SK-MEL-5 (cell line): ENCODE measurements at places on chromosomes 7 and 10.

- DNase-seq: no peak
These were observed 131.6 kb downstream of the PKD1L1 start for GRCh38 chr7:47816647-47817046.

DNA sequence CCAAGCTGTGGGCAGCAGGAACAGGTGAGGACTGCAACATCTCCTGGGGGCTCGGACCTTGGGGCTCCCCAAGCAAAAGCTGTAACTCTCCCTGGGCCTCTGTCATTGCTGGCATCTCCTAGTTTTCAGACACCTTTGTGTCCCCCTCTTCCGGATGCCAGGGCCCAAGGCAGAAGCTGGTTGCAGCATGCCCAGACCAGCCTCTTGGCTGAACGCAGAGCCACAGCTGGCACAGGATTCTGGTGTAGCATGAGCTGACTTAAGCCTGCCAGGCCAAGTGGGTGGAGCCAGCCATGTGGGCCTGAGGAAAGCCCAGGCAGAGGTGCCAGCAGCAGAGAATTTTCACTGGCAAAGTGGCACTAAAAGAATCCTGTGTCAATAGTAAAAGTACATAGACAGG, 43.5 kb downstream of the ZWINT start:
- no peak for DNase-seq

DNA sequence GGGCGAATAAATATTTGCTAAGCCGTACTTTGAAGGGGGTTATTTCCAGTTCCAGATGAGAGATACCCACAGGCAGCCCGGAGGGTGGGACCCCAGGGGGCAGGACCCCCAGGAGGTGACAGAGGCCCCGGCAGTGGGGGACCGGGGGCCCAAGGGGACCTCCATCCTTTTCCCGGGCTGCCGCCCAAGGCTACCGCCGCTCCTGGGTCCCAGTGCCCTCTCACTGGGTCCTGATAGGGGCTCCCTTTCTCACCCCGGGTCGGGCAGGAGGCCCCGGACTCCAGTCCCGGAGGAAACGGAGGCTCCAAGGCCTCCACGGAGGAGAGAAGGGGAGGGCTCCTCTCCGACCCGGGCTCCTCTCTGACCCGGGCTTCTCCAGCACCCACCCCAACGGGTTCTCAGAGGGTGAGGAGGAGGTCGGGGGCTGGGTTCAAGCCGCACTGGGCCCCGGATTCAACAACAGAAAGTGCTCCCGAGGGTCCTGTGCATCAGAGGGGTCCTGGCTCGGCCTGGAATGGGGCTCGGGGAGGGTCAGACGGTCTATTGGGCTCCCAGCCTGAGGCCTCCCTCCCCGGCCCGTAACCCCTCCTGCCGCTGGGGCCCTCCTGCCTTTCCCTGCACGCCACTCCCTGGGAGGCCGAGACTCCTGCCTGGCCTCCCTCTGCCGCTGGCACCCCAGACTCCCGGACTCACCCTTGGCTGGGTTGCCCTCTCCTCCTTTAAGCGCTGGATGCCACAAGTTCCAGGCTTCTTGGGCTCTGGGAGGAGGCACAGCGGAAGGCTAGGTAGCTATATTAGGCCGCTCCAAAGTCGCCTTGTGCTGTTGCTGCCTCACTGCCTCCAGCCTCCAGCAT, 62.5 kb downstream of the ZNF37A start:
- DNase-seq: no peak

- DNase-seq: no peak
These were observed 54.8 kb upstream of the TM9SF3 start for GRCh38 chr10:96641396-96642295.

GRCh38 chr10:53702489-53702888, 929.9 kb upstream of the MBL2 start:
- DNase-seq: no peak

- no peak for DNase-seq
These were observed 33.6 kb downstream of the WIPF3 start for GRCh38 chr7:29839921-29840320.

GRCh38 chr10:116466715-116467422, 39.2 kb downstream of the PNLIPRP3 start:
- DNase-seq: no peak

DNA sequence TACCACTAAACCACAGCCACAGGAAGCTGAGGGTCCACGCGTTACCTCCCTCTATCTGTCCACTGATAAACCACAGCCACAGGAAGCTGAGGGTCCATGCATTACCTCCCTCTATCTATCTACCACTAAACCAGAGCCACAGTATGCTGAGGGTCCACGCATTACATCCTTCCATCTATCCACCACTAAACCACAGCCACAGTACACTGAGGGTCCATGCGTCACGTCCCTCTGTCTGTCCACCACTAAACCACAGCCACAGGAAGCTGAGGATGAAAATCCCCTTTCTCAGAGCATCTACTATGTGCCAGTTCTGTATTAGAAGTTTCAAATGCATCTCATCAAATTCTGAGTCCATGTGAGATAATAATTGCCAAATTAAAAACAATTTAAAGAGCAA, 589.3 kb downstream of the DNAJB6 start:
- DNase-seq: no peak

DNA sequence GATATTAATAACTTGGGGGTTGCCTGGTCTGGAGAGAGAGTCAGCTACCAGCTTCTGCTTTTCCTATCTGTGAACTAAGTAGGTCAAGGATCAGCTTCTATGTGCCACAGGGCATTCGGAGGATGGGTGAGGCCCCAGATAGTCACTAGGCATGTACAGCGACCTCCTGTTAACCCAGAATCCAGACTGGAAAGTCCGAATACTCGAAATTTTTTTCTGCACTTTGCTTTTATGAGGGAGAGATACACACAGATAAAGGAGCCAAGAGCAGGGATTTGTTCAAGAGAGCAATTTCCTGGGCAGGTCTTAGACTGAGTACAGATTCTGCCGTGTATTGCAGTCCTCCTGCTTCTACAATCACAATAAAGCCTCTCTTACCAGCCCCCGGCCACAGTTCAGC, 54.2 kb downstream of the EMX2 start:
- no peak for DNase-seq

GRCh38 chr7:112511451-112512202, 30.8 kb downstream of the LSMEM1 start:
- no peak for DNase-seq

DNA sequence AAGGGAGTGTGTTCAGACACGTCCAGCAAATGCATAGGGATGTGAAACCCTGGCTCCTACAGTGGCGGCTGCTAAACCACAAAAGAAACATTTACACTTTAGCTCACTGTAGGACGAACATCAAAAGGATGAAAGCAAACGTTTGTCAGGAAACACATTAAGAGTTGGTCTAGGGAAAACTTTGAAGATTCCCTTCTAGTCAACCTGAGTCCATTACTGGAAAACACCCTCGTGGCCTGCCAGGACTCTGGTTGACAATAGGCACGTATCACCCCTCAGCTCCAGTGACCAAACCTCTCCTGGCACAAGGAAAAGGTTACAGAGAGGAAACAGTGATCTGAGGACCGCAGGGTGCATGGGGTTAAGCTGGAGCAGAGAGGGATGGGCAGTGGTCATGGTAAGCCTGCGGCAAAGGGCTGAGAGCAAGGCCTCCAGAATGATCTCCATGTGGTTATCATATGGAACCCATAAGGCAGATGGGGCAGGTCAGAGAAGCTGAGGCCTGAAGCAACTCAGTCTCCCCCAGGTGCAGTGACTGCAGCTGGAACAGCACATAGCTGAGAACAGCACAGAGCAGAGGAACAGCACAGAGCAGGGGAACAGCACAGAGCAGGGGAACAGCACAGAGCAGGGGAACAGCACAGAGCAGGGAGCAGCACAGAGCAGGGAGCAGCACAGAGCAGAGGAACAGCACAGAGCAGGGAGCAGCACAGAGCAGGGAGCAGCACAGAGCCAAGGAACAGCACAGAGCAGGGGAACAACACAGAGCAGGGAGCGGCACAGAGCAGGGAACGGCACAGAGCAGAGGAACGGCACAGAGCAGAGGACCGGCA, 49.9 kb downstream of the CHST15 start:
- no peak for DNase-seq

GRCh38 chr7:28228396-28228795, 47.8 kb upstream of the JAZF1 start:
- no peak for DNase-seq

- DNase-seq: no peak
These were observed 148.3 kb upstream of the PFKP start for GRCh38 chr10:2919016-2919415.

- DNase-seq: no peak
These were observed 97.7 kb downstream of the ATE1 start for GRCh38 chr10:121830101-121830500.

- DNase-seq: peak; percentile 68
These were observed 14.8 kb downstream of the ADAM8 start for GRCh38 chr10:133261726-133262325.

DNA sequence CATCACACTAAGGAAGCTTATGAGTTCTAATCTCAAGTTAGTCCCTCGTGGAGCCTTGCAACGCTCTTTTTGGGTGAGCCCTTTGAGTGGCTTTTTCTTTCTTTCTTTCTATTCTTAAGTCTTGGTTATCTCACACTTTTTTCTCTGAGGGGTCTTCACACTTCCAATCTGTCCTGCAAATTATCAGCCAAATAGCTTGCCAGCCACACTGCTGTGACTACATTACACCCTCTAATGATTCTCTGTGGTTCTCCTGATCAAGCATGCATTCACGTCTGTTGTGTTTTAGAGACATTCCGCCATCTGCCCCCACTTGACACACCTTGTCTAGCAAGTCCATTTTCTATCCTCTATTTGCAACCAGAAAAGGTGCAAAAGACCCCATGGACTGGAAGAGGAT, 340.2 kb downstream of the THSD7A start:
- no peak for DNase-seq

GRCh38 chr10:49512121-49512809, 26.7 kb downstream of the ERCC6 start:
- peak; percentile 43 for DNase-seq

GRCh38 chr10:58651040-58651439, 138.4 kb downstream of the BICC1 start:
- peak; percentile 77 for DNase-seq

- DNase-seq: no peak
These were observed 23.1 kb downstream of the SPAM1 start for GRCh38 chr7:123948136-123948535.

GRCh38 chr10:15176269-15176668, 7.8 kb upstream of the NMT2 start:
- DNase-seq: no peak

- no peak for DNase-seq
These were observed 1.3 kb upstream of the SAMD8 start for GRCh38 chr10:75110006-75110632.

DNA sequence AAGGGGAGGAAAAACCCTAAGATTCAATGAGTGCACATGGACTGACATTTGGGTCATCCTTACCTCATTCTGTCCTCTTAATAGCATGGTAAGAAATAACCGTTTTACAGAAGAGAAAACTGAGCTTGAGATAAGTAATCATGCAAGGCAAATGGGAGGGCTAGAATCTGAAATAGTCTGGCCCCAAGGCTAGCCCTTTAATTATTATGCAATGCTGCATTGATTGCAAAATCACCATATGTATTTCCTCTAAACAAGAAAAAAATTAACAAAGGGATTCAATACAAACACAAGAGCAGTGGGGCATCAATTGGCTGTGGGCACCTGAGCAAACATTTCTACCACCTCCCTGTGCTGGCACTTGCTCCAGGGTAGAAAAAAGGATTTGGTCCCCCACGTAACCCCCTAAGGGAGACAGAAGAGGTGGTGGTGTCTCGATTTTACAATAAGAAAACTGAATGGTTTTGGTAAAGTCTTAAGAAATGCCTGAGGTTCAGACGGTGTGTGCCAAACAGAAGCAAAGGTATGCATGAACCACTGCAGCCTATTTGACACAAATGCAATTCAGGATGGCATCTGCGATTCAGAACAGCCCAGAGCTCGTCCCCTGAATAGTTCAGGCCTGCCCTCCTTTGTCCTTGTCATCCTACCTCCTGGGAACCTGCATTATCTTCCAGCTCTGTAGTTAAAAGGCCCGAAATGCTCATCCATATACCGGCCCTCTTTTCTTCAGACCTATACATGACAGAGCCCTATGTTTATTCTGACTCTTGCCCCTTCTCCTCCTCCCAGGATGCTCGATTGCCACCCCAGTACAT, 23.6 kb downstream of the PIP4K2A start:
- no peak for DNase-seq

DNA sequence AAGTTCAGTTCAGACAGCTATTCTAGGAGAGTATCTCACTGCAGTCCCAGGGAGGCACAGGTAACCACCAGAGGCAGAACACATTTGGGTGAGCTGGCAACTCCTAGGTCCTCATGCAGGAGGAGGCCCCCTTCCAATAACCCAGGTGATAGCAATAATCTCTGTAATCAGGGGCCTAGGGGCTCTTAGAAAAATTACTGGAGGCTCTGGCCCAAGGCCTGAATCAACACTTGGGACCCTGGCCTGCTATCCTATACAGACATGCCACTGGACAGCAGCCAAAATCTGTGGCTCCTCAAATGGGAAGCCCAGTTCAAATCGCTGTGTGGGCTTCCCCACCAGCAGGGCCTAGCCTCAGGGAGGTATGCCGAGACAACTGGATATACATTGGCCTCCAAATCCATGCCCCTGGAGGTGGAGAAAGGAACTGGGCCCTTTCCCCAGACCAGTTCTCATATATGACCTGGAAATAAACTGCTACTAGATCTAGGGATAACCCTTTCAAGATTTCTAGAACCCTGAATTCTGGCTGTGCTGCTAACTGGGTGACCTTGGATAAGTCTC, 1.6 kb downstream of the AVPI1 start:
- peak; percentile 71 for DNase-seq

- DNase-seq: peak; percentile 48
These were observed 567 bp upstream of the EPO start for GRCh38 chr7:100719523-100720278.

- DNase-seq: no peak
These were observed 84.2 kb downstream of the TBXAS1 start for GRCh38 chr7:139913021-139913844.

GRCh38 chr10:77082601-77083252, 554.9 kb downstream of the KCNMA1 start:
- DNase-seq: no peak

DNA sequence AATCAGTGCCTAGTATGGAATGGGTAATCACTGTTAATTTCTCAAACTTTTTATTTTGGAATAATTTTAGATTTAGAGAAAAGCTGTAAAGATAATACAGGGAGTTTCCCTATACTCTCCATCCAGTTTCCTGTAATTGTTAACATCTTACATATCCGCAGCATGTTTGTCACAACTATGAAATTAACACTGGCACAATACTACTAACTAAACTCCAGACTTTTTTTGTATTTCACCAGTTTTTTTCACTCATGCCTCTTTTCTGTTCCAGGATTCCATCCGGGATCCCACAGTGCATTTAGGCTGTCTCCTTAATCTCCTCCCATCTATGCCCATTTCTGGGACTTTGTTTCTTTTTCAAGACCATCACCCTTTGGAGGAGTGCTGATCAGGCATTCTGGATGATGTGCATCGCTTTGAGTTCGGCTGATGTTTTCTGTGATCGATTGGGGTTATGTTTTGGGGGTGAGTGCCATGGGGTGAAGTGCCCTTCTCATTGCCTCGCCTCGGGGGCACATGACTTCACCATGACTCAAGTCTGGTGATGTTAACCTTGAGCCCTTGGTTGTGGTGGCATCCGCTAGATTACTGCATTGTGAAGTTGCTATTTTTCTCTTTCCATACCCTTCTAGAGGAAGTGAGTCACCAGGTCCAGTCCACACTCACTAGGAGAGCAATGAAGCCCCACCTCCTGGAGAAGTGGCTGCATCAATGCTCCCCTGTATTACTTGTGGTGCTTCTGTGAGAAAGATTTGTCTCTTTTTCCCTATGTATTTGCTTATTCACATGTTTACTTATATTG, 43.9 kb upstream of the GRB10 start:
- DNase-seq: peak; percentile 76
